ENCODE measurements at places on chromosomes 16 and 17.

DNA sequence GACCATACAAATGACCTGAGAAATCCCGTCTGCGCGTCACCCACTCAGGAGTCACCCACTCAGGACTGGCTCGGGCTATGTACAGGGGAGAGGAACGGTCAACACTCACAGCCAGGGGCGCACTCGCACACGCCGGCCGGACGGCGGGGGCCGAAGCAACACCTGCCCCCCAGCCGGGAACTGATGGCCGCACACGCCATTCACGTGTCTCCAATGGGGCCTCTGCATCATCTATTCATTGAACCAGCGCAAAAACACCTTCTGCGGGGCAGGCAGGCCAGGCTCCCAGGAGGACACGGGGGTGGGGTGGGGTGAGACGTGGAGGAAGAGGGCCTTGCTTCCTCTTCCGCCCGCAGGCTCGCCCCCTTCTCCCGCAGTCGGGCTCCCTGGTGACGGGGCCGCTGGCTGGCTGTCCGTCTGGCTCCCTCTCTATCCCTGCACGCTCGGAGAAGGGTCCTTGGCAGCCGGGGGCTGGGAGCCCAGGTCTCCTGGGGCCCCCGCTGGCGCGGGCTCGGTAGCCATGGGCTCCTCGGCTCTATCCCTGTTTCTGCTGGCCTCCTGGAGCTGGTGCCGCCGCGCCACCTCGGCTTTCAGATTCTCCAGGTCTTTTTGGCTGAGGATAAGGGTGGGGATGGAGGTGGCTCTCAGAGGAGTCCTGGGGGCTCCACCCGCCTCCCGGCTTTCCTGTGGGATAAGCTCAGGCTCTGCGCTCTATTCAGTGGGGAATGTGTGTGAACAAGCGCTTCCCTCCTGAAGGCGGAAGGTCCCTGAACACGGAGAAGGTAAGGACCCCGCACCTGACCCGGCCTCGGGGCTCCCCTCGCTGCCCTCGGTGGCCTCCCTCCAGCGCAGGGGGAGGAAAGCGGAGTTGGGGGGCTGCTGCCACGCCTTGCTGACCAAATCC is 21.1 kb downstream of the CLUH start:
- DNase-seq, result no peak

- no peak for DNase-seq
Observed at GRCh38 chr16:88783391-88784073, 1.5 kb downstream of the PIEZO1 start.

- DNase-seq, result no peak
Observed at GRCh38 chr16:46730801-46731690, 17.1 kb downstream of the MYLK3 start.

GRCh38 chr16:86800894-86801293 is 222.5 kb downstream of the FOXL1 start:
- no peak for DNase-seq

DNA sequence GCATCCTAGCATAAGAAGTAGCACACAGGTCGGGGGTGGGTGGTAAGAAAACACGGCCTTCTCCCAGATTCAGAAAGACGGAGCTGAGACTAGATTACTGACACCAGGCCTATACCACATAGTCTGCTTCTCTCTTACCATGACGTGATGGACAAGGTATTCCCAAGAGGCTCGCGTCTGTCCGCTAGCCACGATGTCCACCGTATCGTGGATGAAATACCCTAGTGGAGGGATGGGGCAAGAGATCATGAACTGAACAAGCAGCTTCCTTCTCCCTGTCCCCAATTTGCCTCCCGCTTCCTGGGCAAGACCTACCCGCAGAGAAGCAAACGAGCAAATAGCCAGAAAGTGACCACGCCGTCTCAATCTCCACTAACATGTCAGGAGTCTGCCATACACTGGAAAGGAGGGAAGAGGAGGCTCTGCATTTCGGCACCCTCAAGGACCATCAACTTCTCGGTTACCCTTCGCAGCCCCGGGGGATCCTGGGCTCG is 820 bp downstream of the TLCD1 start:
- DNase-seq, result peak; percentile 62

DNA sequence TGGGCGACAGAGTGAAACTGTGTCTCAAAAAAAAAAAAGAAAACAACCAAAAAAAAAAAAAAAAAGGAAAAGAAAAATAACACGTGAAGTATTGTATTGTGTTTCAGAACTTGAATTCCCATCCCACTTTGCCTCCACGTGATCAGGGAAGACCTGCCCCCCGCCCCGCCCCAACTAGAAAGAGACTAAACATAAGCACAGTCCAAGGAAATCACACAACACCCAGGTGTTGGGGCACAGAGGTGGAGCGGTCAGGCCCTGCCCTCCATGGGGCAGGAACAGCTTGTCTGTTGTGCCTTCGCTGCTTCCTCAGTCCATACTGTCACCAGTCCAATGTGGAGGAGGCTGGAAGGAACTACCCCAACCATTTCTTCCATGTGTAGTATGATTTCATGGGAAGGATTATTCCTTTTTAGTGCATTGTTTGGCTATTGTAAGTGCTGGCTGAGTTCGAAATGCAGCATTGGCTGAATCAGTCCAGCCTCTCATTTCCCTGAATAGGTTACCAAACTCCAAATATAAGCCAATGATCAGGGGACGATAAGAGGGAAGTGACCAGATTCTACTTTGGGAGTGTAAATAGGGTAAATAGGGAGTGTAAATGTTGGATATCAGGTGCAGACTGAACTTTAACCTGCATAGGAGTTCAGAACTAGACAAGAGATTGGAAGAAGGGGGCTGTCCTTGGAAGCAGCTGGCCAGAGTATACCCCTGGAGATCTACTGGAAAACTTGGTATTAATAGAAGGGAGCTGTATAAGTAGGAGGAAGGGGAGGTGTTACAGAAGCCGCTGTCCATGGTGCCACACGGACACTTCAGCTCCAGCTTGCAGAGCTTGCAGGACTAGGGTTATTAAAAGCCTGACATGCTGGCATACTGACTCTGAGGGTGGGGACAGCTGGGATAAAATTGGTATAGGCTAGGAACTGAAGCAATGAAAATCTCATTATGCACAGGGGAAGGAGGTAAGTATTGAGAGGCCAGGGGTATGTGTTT is 50.7 kb downstream of the TANGO6 start:
- no peak for DNase-seq

- DNase-seq, result no peak
Observed at GRCh38 chr16:586645-587590, 2.9 kb upstream of the RAB40C start.

DNA sequence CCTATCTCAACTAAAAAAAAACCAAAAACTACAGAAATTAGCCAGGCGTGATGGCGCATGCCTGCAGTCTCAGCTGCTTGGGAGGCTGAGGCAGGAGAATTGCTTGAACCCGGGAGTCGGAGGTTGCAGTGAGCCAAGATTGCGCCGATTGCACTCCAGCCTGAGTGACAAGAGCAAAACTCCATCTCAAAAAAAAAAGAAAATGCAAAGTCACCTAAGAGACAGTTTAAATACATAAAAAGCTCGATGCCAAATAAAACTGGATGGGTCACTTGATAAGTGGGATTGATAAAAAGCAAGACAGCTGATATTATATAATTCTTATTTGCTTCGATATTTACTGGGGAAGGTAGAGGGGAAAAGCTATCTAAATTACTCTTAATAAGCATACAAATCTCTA is 15.8 kb upstream of the KANSL1 start:
- DNase-seq, result no peak

DNA sequence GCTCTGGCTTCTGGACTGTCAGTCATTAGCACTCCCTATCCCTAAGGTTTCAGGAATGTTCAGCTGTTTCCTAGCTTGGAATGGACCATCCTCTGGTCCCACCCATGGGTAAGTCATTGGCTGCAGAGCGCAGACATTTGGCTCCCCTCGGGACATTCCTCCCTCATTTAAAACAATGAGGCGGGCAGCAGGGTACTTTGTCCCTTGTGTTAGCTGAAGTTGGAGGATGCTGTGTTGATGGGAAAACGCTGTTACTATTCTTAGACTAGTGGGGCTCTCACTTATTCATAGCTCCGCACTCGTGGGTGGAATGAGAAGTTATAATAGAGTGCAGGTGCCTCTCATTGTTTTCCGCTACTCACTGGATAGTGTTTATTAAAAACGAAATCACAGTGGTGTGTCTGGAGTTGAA is 673.8 kb downstream of the WWOX start:
- no peak for DNase-seq

GRCh38 chr16:58343562-58343961 is 48.7 kb upstream of the GINS3 start:
- DNase-seq, result no peak

- DNase-seq, result no peak
Observed at GRCh38 chr17:57806167-57806830, 43.5 kb downstream of the MRPS23 start.

- no peak for DNase-seq
Observed at GRCh38 chr16:19138601-19139000, 24.8 kb downstream of the ITPRIPL2 start.

DNA sequence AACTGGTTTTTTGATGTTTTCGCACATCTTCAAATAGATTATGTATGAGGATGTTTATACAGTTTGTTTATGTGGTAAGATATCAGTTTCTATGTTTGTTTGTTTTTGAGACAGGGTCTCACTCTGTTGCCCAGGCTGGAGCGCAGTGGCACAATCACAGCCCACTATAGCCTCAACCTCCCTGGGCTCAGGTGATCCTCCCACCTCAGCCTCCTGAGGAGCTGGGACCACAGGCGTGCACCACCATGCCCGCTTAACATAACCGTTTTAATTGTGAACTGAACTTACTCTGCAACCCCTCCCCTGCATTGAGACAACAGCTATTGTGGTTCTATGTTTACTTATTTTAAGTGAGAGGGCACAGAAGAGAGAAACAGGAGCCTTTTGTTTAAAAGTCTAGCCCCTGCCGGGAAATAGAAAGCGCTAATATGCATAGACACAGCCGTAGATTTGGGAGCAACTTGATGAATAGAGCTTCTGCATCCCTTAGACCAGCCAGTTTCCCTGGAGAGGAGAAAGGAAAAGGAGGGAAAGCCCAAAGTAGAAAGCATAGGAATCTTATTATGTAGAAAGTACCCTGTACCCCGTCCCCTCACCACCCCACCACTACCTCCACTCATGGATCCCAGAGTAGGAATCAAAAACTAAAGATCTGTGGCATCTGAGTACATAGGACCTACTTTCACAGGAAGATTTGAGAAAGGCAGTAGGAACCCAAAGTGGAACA is 19.6 kb upstream of the APPBP2 start:
- DNase-seq, result no peak

DNA sequence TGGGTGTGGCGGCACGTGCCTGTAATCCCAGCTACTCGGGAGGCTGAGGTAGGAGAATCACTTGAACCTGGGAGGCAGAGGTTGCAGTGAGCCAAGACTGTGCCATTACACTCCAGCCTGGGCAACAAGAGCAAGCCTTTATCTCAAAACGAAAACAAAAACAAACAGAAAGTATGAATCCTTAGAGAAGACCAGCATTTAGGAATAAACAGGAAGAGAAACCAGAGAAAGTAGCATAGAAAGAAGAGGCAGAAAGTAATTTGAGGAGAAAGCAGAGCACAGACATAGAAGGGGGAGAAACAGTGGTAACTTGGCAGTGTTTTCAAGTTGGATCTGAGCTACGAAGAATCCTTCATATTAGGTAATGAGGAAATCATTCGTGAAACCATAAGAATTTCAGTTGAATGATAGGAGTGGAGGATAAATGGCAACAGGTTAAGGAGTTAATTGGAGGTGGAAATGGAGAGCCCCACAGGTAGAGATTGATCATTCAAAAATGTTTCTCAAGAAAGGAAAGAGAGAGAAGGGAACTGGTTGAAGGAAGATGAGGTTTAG is 9.7 kb upstream of the CCL2 start:
- DNase-seq, result no peak

- DNase-seq, result no peak
Observed at GRCh38 chr17:13107676-13108235, 89.9 kb upstream of the ELAC2 start.

DNA sequence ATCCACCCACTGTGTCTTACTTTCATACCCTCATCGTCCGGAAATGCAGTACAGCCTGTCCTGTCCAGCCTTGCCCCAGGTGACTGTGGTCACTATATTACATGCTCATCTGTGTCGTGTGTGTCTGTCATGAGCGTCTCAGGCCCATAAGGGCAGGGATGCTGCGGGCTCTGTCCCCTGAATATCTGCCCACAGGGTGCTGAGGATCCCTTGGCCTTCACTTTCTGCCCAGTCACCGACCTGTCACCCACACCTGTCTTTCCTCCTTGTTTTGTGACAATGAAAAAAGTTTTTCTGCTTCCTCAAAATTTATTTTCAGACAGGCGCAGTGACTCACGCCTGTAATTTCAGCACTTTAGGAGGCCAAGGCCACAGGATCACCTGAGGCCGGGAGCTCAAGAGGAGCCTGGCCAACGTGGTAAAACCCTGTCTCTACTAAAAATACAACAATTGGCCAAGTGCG is 1.4 kb upstream of the CTRB1 start:
- no peak for DNase-seq

DNA sequence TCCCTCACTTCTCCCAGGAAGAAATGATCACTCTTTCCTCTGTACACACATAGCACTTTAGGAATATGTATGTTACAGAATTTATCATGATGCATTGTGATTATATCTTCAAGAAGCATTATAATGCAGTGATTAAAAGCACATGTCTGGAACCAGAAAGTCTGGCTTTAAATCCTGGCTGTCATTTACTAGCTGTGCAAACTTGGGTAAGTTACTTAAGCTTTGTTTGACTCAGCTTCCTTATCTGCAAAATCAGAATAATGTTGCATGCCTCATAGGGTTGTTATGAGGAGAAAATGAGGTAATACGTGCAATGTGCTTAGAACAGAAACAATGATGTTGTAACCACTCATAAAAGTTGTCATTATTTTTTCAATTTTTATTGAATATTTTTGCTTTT is 156.3 kb upstream of the ZKSCAN2 start:
- DNase-seq, result no peak

DNA sequence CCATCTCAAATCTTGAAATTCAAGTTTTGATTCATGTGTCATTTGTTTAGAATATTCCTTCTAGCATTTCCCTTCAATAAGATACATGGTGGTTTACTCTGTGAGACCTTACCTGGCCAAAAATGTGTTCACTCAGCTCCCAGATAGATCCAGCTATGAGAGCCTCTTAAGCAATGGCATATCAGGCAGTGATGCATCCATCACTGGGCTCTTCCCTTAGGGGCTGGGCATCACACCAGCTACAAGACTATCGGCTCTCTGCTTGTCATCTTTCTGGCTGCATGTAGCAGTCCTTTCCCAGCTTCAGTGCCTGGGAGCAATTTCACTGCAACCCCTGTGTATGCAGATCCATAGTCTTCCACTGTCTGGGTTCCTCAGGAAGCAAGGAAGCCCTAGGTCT is 40.6 kb downstream of the GOSR1 start:
- no peak for DNase-seq

DNA sequence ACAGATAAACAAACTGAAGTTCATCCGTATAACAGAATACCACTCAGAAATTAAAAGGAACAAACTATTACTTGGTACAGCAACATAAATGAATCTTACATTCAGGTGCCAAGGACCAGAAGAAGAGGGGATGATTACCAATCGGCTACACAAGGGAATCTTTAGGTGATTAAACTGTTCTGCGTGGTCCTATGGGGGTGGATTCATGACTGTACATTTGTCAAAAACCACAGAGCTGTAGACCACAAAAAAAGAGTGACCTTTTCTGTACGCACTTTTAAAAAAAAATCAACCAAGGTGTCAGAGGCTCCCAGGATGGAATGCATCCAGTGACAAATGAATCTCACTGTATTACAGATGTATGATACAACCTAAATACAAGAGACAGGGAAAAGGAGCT is 110.8 kb downstream of the CDYL2 start:
- no peak for DNase-seq

GRCh38 chr17:50141745-50142110 is 8.7 kb downstream of the PPP1R9B start:
- DNase-seq, result no peak
